Right lobe of liver (tissue), 6 donors: ENCODE measurements at places on chromosomes 2 and 18.

DNA sequence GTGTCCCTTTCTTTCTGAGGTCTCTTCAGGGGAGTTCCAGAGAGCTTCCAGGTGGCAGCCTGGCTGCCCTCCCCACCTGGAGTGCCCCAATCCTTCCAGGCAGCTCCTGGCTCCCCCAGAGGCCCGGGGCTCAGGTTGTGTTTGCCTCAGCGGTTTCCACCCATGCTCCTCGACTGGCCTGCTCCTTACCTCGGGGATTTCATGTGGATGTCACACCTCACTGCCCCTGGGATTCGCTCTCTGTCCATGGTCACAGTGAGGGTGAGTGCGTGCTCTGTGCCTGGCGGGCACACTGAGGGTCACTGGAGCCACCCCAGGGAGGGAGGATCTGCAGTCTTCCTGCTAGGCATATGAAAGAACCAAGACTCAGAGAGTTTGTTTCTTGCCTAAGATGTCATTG, 2.1 kb upstream of the TOGARAM2 start:
- H3K4me3 ChIP-seq: no peak overlapping the region
- no peak for DNase-seq
- no peaks in the 10 kb centered on the region for H3K4me1 ChIP-seq
- H3K36me3 ChIP-seq: no peaks in the 10 kb centered on the region
- no peak overlapping the region for H3K27ac ChIP-seq

GRCh38 chr2:145524303-145524702, 1004.4 kb upstream of the ZEB2 start:
- H3K4me1 ChIP-seq: no peaks in the 10 kb centered on the region
- H3K27me3 ChIP-seq: no peaks in the 10 kb centered on the region
- no peak for DNase-seq
- H3K4me3 ChIP-seq: no peak overlapping the region
- no peaks in the 10 kb centered on the region for H3K36me3 ChIP-seq
- H3K27ac ChIP-seq: no peak overlapping the region

- no peaks in the 10 kb centered on the region for H3K36me3 ChIP-seq
- no peak overlapping the region for H3K27ac ChIP-seq
- no peaks in the 10 kb centered on the region for H3K27me3 ChIP-seq
- H3K4me3 ChIP-seq: no peak overlapping the region
- no peaks in the 10 kb centered on the region for H3K4me1 ChIP-seq
Measured at GRCh38 chr2:52613064-52613463, 1154.5 kb upstream of the CHAC2 start.

GRCh38 chr2:176114120-176114929, 2.3 kb upstream of the HOXD10 start:
- no peaks in the 10 kb centered on the region for H3K4me1 ChIP-seq
- H3K36me3 ChIP-seq: no peaks in the 10 kb centered on the region
- H3K27ac ChIP-seq: no peak overlapping the region
- no peak for DNase-seq

DNA sequence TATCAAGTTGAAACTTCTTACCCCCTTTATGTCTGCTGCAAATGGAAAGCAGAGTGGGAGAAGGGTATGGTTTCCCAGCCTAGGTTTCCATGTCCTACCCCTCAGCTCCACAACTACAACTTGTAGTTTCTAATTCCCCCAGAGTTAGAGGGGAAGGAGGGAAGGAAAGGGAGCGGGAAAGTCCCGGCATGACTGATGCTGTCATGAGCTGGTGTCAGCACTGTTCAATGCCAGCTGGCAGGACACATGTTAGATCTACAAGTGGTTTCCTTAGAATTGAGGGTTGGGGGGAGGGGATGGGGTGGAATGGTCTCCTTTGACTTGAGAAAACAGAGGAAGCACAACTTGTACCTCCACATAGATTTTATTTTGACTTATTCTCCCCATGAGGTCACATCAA, 194.0 kb downstream of the MBD2 start:
- H3K36me3 ChIP-seq: no peaks in the 10 kb centered on the region
- no peaks in the 10 kb centered on the region for H3K4me1 ChIP-seq
- DNase-seq: no peak
- H3K4me3 ChIP-seq: no peak overlapping the region
- H3K27ac ChIP-seq: no peak overlapping the region

GRCh38 chr18:58313491-58314032, 269.5 kb downstream of the NEDD4L start:
- H3K27me3 ChIP-seq: no peaks in the 10 kb centered on the region
- H3K4me1 ChIP-seq: peaks cover 19% of the 10 kb centered on the region
- DNase-seq: peak; percentile 88
- H3K36me3 ChIP-seq: no peaks in the 10 kb centered on the region
- H3K27ac ChIP-seq: peak overlapping the region; percentile 36
- no peak overlapping the region for H3K4me3 ChIP-seq

GRCh38 chr2:238225911-238226697, 13.7 kb downstream of the HES6 start:
- H3K4me1 ChIP-seq: no peaks in the 10 kb centered on the region
- no peak overlapping the region for H3K27ac ChIP-seq
- DNase-seq: no peak
- no peaks in the 10 kb centered on the region for H3K27me3 ChIP-seq
- H3K4me3 ChIP-seq: no peak overlapping the region

DNA sequence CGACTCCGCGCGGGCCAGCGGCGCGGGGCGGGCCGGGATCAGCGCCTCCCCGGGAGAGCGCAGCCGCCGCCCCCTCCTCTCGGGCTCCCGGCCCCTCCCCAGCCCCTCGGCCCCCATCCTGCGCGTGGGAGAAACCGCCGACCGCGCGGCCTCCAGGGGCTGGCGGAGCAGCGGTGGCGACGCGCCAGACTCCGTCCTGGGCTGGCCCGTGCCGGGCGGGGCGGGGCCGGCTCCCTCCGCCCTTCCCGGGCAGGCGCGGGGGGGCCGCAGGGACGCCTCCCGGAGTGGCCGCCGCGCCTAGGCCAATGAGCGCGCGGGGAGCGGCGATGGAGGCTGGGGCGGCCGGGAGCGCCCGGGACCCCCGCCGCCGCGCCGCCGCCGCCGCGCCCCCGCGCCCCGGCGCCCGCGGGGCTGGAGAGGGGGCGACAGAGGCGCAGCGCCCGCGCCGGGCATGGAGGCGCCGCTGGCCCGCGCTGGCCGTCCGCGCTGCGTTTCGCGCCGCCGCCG, 49.1 kb downstream of the KCNIP3 start:
- no peak overlapping the region for H3K27ac ChIP-seq
- peak overlapping the region; percentile 62 for H3K4me3 ChIP-seq
- H3K4me1 ChIP-seq: peaks cover 10% of the 10 kb centered on the region
- DNase-seq: peak; percentile 71

GRCh38 chr2:232480201-232481190, 7.1 kb downstream of the ECEL1 start:
- no peak overlapping the region for H3K4me3 ChIP-seq
- H3K27me3 ChIP-seq: no peaks in the 10 kb centered on the region
- DNase-seq: peak; percentile 13
- no peaks in the 10 kb centered on the region for H3K4me1 ChIP-seq
- no peaks in the 10 kb centered on the region for H3K36me3 ChIP-seq

DNA sequence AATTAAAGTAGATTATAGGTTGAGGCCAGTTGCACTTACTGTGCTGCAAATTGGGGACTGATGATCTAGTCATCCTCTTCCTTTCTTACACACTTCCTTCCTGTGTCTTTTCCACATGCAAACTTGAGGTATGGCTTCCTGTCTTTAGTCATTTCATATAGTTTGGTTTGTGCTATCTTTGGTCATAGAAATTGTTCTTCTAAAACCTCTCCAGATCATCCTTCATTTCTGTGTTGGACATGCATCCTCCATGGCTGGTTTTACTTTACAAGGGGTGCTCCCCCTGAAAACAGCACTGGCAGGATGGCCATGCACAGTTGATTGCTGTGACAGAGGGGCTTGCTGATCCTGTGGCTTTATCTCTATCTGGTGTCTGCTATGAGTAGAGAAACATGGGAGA, 36.5 kb downstream of the MGAT5 start:
- DNase-seq: no peak
- H3K27ac ChIP-seq: no peak overlapping the region
- H3K27me3 ChIP-seq: no peaks in the 10 kb centered on the region
- H3K4me1 ChIP-seq: no peaks in the 10 kb centered on the region
- H3K36me3 ChIP-seq: no peaks in the 10 kb centered on the region

- H3K4me1 ChIP-seq: no peaks in the 10 kb centered on the region
- no peaks in the 10 kb centered on the region for H3K36me3 ChIP-seq
- no peaks in the 10 kb centered on the region for H3K27me3 ChIP-seq
- no peak overlapping the region for H3K27ac ChIP-seq
- DNase-seq: no peak
- no peak overlapping the region for H3K4me3 ChIP-seq
Measured at GRCh38 chr2:159895258-159896065, 97.5 kb upstream of the CD302 start.

DNA sequence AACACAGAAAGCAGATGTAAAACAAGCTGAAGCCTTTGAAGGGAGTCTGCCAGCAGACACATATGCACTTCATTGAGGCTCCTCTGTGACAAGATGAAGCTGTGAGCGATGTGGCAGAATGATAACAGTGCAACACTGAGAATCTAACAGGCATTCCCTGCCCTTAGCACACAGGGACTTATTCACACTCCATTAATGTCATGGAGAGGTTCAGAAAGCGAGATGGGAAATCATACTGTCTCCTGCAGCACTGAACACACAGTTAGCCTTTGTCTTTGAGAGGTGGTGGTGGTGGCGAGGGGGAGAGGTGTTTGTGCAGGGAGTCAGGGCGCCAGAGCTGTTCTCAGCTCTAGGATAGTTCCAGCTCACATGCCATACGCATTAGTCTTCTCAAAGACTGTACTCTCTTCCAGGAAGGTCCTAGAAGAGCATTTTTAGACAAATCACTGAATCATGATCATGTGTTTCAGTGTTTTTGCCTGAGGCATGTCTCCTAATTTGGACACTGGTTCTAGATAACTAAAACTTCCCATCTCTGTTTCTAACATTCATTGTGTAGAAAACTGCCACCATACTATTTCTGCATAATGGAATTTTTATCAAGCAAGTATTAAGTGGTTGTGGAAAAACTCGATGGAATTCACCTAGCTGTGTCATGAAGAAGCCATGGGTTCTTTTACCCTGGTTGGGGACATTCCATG, 93.5 kb upstream of the ITGB6 start:
- no peak overlapping the region for H3K4me3 ChIP-seq
- peak overlapping the region; percentile 35 for H3K27ac ChIP-seq
- H3K36me3 ChIP-seq: no peaks in the 10 kb centered on the region
- no peaks in the 10 kb centered on the region for H3K27me3 ChIP-seq

DNA sequence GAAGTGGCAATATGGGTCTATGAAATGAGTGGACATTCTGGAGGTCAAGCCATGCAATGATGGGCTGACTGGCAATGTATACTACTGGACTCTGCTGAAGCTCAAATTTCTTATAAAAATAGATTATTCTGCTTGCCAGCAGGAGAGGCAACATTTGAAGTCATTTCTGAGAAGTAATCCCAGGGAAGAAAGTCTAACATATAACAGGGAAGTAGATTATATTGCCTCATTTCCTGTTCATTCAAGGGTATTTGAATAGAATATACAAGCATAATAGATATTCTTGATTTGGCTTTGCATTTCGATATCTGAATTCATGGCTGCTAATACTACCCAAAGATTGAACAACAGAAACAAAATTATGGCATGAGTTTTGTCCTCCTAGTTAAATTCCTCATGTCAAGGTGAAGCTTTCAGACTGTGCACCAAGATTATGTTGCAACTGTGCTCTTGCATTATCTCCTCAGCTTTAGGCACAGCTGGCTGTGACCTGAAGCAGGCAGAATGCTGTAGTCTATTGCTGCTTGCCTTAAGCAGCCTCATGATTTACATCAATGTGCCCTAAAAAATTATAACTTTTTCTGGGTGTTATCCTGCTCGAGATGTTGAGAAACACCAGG, 13.3 kb upstream of the TMX3 start:
- no peak overlapping the region for H3K4me3 ChIP-seq
- no peak overlapping the region for H3K27ac ChIP-seq
- no peaks in the 10 kb centered on the region for H3K4me1 ChIP-seq
- no peak for DNase-seq

DNA sequence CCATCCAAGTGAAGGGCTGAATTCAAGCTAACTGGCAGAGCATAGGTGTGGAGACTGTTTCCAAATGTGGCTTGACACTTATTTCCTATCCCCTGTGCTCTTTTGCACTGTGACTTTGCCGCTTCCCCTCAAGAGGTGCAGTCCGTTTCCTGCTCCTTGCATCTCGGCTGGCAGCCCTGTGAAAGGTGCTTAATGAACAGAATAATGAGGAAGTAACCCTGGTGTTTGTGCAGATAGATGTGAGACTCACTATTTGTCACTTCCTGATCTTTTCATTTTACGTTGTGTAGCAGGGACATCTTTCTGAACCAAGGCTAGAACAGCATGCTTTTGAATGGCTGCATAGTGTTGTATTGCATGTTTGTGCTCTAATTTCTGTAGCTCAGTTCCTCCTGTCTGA, 60.8 kb downstream of the CEP192 start:
- no peak overlapping the region for H3K4me3 ChIP-seq
- H3K27ac ChIP-seq: no peak overlapping the region
- H3K27me3 ChIP-seq: no peaks in the 10 kb centered on the region
- H3K36me3 ChIP-seq: peaks cover 64% of the 10 kb centered on the region
- H3K4me1 ChIP-seq: no peaks in the 10 kb centered on the region

DNA sequence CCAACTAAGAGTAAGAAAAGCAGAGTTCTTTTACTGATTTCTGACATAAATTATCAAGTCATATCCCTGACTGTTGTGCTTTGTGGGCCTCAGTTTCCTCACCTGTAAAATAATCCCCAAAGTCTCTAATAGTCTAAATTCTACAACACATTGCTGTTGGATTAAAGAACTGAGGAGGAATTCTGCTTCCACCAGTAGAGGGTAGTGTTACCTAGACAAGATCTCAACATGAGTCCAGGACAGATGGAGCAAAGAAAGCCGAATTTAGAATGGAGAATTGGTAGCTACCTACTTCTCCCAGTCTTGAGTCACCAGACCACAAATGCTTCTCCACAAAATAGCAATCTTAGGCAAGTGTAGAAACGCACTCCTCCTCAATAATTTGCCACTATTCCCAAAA, 462.5 kb upstream of the FSHR start:
- no peak overlapping the region for H3K27ac ChIP-seq
- no peak for DNase-seq
- no peaks in the 10 kb centered on the region for H3K36me3 ChIP-seq
- H3K4me1 ChIP-seq: no peaks in the 10 kb centered on the region
- H3K27me3 ChIP-seq: no peaks in the 10 kb centered on the region

GRCh38 chr2:29000956-29001355, 19.9 kb downstream of the TOGARAM2 start:
- DNase-seq: no peak
- no peaks in the 10 kb centered on the region for H3K27me3 ChIP-seq
- H3K27ac ChIP-seq: no peak overlapping the region
- no peaks in the 10 kb centered on the region for H3K36me3 ChIP-seq
- H3K4me3 ChIP-seq: no peak overlapping the region
